Stimulated activated CD4-positive, alpha-beta T cell treated with anti-CD3 and anti-CD28 coated beads, Interleukin-4, amount 100 ng/mL, for 48 hours (primary cell): ENCODE measurements at places on chromosomes 5 and 9.

DNA sequence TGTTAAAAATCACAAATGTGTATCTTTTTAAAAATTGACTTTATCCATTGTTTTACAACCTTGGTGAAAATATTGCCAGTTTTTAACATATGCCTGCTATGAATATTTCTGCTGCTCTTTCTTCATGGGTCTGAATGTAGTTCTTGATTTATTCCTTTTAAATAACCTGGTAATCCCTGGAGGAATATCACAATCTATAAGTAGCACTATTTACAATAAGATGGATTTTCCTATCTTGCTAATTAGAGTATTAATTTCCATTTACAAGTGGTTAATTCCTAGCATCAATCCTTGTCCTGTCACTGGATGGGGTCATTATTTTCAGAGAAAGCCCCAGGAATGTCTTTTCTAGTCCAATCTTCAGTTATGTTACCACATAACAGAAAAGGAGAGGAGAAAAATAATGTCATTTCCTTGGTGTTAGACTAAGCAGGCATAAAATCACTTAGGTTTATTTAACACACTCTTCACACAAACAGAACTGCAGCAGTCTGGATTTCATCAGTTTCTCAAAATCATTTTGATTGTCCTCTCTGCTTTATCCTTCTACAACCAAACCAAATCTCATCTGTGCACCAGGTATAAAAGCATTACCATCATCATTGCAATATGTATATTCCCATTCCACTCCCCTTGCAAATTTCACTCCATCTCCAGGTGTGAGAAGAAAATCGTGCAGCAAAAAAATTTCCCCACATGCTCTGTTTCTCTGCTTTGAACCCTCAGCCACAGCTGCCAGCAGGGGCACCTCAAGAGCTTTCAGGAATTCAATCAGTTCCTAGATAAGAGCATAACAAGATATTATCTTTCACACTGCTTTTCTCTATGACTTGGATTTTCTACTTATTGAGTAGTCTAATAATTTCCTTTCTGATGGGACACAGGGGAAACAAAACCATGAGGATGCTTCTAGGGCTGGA, 204.1 kb downstream of the SEC61B start:
- no peak for DNase-seq

- DNase-seq: no peak
These were observed 19.3 kb upstream of the TMEM161B start for GRCh38 chr5:88287846-88288527.

DNA sequence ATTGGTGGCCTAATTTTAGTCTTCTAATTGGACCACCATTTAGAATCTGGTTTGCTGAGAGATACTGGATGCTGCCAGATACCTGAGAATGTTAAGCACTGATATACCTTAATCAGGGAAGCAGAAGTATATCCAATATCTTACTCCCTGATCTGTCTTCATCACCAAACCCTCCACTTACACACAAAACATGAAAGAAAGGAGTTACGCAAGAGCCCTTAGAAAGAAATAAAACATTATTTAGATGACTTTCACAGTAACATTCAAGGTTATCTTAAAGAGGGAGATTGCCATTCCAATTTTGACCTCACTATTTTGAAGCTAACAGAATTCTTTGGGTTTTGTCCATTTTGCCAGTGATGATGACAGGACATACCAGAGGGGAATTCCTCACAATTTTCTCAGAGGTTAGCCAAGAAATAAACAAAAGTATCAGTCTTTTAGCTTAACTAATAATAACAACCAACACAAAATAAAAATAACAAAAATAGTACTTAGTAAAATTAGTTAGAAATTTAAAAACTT, 496.1 kb downstream of the NFIB start:
- no peak for DNase-seq

GRCh38 chr9:130794923-130795495, 40.0 kb upstream of the ABL1 start:
- no peak for DNase-seq

- no peak for DNase-seq
These were observed 38.7 kb downstream of the PRRT1B start for GRCh38 chr9:131583836-131584555.

DNA sequence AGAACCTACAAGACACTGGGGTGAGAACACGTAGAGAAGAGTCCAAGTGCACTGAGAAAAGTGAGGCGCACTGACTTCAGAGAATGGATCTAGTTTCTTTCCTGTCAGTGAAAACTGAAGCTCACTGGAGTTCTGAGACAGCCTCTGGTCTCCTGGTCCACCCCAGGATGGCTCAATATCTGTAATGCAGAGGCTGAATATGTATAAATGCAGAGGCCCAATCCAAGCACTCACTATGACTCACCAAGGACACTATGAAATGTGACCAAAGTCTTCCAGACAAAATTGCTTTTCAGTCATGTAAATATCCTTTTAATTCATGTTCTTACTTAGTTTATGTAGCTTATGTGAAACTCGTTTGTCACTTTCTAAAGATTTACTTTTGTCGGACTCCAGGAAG, 53.8 kb downstream of the NFIB start:
- no peak for DNase-seq

DNA sequence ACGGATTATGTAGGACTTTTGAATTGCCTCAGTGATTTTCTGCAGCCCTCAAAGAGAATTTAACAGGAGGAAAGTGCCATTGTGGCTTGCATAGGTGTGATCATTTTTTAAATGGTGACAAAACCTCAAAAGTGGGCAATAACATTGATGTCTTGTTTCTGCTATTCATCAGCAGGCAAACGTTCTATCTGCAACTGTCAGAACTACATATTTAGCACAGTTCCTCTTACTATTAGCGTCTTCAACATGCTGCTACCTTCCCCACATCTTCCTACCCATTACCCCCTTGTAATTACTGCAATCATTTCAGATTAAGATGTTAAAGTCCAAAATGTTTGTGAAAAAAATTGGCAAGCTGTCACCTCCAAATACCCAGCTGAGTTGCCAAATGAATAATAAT, 254.6 kb downstream of the SMARCA2 start:
- DNase-seq: no peak

- peak; percentile 38 for DNase-seq
These were observed 98.8 kb downstream of the LHX2 start for GRCh38 chr9:124110307-124110915.

DNA sequence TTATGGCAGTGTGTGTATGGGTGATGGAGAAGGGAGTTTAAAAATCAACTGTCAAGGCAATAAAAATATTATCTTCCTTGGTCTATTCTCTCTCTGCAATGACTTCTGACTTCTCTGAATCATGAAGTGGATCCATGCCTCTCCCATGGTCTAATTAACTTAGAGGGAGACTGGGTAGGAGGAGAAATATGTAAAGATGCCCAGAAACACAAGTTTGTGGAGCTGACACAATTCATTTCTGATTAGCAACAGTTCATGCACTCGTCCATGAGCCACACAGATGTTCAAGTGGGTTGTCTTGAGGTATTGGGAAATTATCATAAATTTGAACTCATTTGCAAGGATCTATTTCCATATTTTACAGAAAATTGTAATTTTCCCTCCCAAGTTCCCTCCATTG, 38.1 kb downstream of the INSYN2B start:
- no peak for DNase-seq

DNA sequence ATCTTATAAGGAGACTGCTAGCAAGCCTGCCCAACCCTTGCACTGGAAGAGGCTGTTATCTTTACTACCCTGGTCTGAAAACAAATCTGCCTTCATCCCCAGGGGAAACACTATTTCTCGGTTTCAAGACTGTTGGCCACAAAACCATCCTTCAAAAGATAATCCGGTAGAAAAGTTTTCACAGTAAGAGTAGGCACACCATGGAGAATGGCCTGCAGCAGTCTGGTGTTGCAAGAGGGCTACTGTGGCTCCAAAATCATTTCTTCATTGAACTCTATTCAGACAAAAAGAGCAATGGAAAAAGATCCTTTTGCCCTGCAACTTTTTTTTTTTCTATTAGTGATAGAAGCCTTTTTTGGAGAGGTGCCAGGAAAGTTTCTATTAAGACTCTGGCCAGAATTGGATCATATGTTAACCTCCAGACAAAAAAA, 163.9 kb downstream of the ARHGEF28 start:
- DNase-seq: no peak

DNA sequence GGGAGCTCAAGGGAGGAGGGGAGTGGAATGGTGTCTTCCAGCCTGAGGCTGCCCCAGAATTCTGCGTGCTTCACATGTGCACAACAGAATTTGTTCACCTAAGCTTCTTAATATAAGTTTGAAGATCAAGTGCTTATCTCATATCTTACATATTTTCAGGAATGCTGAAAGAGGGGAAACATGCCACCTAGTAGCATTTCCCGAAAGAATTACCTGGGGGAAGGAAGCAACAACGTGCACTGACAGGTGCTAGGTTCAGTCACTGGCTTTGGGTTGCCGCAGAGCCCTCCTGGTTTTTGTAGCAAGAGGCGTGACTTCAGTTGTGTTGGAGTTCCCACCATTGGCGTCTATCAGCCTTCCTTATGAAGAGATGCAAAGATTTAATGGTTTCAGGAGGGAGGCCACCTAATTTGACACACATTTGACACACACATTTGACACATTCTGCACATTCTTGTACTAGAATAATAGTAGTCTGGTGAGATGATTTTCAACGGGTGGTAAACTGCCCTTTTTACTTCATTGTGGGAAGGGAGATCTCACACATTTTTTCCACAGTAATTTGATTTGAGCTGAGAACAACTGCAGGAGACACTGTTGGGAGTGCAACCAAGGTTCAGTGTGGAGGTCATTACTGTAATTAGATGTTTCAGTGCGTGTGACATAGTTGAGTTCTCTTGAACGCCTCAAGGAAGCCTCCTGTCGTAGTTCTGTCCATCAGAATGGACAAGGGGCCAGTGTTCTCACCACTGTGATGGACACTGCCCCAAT, 481.3 kb downstream of the CCDC171 start:
- DNase-seq: no peak

DNA sequence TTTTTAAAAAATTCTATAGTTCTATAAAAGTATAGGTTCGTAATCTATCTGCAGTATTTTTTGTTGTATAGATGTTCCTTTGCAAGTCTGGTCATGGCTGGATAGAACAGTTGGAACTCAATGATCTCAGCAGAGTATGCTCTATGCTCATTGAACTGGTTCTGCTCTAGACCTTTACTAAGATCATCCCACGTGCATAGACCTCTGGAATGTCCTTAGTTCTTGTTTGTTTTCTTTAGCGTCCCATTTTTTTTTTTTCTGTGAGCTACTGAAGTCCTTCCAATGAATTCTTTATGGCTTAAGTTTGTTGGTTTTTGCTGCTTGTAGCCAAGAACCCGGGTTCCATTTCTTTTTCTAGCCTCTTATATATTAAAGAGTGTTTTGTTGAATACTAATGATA, 3.5 kb downstream of the TMEM38B start:
- DNase-seq: no peak

DNA sequence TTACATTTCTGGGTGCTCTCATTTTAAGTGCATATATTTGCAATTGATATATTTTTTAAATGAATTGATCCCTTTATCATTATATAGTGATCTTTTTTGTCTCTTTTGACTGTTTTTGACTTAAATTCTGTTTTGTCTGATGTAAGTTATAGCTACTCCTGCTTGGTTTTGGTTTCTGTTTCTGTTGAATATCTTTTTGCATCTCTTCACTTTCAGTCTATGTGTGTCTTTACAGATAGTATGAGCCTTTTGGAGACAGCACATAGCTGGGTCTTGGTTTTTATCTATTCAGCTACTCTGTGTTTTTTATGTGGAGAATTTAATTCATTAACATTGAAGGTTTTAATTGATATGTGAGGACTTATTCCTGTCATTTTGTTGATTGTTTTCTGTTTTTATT, 311.3 kb downstream of the SPATA31D1 start:
- no peak for DNase-seq

DNA sequence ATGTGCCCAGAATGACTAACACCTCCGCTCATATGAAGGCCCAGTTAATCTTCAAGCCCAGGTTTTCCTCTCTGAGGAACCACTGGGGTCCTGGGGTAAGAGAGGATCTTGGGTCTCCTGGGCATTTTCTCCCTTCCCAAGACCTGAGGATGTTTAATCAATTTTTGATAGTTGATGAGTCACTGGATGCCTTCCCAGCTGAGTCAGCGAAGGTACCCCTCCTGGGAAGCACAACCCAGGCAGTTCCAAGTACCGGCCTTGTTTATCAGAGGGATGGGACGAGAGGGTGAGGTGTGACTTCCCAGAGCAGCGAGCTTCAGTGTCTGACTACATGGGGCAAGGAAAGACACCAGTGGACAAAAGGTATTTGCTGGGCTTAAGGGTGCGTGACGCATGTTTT, 119.6 kb upstream of the IL12B start:
- DNase-seq: no peak

DNA sequence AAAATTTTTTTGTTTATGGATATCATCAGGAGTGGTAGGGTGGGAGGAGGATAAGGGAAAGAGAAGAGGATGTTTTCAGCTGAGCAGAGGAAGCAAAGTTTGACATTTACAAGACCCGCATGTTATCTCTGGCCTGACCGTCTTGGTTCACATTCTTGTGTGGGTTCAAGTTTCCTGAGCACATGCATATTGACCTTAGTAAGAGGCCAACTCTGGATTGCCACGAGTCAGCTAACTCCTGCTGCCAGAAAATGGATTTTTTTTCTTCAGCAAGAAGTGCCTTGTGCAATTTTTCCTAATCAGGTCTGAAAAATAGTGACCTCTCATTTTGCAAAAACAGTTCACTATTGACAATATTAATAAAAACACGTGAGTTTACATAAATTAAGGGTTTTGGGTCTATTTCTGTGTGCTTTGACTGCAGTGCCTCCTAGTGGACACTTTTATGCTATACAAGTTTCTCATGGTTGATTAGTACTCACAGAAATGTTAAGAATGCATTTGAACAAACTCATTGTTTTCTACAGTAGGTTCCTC, 27.1 kb upstream of the BASP1 start:
- DNase-seq: no peak

DNA sequence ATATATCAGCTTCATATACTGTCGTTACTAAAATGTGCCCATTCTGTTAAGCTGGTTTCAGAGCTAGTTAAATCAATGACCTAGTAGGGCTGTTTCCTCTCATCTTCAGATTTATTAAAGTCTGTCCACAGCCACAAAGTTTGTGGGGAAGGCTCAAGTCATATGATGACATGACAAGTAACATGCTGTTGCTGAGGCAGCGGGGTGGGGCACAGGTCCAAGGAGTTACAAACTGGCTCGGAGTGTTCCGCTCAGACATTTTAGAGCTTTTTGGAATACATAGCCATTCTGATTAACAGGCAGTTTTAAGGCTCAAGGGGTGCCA, 2.7 kb upstream of the ANP32B start:
- no peak for DNase-seq

- no peak for DNase-seq
These were observed 6.5 kb downstream of the CKMT2 start for GRCh38 chr5:81239613-81240012.

GRCh38 chr5:109690975-109691574, 1.3 kb downstream of the MAN2A1 start:
- peak; percentile 21 for DNase-seq

GRCh38 chr5:129358069-129358468, 102.0 kb upstream of the ADAMTS19 start:
- DNase-seq: no peak

DNA sequence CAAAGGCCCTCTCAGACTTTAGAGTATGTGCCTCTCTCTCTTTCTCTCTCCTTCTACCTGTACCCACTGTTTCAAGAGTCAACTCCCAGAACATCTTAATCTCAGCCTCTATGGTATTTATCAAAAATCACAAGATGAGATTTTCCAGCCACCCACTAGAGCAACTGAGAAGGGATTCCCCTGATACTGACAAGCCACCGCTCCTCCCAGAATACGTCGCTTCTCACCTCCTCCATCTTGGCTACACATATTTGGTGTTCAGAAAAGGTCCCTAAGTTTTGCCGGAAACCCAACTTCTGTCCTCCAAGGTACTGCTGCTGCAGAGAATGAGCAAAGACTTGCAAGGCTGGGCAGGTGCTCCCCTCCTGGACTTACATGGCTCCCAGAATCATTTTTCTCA, 6.1 kb downstream of the GARIN3 start:
- no peak for DNase-seq

GRCh38 chr5:96933764-96934707, 1.8 kb upstream of the LNPEP start:
- no peak for DNase-seq
